ENCODE measurements at places on chromosomes 13 and 19.
A peak's percentile ranks its signal among the peaks of the same experiment; 100 is the strongest.

- DNase-seq: no peak
Measured at GRCh38 chr13:29563941-29564340, 31.5 kb downstream of the SLC7A1 start.

DNA sequence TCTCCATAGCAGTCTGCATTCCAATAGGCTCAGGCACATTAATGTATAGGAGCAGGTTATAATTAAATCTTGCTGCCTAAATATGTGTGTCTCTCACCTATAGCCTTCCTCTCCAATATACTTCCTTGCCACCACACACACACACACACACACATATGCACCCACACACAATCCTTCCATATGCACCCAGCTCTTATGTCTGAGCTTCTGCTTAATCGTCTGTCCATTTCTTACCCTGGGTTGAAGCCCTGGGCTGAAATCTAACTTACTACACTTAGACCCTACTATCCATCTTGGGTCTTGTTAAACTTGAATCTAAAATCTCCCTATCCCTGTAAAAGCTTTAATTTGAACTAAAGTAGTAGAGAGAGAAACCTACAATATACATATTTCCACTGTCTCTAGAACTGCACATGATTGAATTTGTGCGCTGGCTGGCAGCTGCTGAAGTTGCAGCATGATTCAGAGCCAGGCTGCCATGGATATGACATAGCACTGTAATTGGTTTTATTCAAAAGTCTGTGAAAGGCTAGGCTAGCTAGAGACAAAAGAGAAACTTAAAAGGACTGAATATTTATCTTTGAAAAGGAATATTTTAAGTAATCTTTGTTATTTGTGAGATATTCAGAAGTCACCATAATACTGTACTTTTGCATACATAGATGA lies 25.7 kb upstream of the FREM2 start:
- no peak for DNase-seq

DNA sequence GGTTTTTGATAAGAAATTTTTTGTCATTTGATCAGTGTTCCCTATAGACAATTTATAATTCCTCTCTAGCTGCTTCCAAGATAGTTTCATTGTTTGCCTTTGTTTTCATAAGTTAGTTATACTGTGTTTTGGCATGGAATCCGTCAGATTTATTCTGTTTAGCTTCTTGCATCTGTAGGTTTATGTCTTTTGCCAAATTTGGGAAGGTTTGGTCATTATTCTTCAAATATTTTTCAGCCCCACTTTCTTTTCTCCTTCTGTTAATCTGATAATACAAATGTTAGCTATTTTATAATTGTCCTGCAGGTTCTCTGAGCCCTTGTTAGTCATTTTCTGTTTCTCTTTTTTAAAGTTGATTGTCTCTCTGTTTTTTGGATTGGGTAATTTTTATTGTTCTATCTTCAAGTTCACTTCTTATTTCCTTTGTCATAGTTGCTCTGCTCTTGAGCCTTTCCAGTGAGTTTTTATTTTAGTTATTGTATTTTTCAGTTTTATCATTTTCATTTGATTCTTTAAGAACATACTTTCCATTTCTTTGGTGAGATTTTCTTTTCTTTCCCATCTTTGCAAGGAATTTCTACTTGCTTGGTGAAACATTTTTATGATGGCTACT lies 5.9 kb upstream of the FCGBP start:
- no peak for DNase-seq

DNA sequence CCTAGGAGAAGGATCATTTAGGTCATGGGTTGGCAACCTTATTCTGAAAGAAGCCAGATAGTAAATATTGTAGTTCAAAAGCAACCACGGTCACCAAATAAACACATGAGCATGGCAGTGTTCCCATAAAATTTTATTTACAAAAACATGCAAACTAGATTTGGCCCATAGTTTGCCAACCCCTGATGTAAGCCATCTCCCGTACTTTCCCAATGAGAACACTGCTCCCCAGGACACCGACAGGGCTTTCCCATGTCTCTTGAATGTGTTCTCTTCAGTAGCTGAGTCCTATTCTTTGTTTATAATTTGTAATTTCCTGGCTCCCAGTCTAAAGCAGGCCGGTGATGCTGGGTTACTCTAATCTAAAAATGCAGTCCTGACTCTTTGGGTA lies 239.6 kb downstream of the LHFPL6 start:
- no peak for DNase-seq

DNA sequence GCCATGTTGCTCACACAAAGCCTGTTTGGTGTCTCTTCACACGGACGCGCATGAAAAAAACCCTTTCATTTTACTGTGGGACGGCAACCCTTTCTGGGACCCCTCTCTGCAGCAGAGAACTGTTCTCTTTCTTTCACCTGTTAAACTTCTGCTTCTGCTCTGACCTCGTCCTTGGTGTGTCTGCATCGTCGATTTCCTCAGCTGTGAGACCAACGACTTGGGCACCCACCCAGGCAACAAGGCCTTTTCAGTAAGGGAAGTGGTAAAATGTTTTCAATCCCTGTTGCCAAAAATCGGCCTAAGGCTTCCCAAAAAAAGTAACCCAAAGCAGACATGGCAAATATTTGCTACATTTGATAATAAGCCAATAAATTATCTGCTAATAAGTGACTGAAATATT lies 515.3 kb downstream of the IRS2 start:
- no peak for DNase-seq

DNA sequence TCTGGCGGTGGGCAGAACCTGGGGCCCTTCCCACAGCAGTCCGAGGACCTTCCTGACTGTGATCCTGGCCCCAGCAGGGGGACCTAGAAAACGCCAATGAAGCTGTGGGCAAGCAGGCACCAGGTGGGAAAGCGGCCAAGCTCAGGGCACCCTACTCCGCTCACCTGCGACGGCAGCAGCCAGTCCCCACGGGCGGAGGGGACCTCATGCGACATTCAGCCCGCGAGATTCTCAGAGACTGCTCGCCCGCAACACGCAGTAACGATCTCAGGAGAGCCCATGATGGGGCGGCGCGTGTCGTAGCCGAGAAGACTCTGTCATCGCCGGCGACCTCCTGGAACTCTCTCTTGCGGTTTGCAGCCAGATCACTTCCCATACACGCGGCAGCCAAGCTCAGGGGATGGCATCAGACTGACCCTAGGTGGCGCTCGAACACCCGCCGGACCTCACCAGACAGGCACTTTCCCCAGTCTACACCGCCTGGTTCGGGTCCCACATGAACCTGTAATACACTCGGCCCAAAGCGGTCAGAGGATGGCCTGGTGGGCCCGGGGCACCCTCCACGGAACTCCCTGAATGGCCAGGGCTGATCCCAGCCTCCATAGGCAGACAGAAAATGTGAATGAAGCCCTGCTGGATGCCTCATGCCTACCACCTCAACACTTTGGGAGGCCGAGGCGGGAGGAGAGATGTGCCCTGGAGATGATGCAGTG lies 26.5 kb downstream of the MAN2B1 start:
- DNase-seq: peak; percentile 82

Measured in GM06990 (cell line).